ENCODE measurements at places on chromosomes 4 and X.

DNA sequence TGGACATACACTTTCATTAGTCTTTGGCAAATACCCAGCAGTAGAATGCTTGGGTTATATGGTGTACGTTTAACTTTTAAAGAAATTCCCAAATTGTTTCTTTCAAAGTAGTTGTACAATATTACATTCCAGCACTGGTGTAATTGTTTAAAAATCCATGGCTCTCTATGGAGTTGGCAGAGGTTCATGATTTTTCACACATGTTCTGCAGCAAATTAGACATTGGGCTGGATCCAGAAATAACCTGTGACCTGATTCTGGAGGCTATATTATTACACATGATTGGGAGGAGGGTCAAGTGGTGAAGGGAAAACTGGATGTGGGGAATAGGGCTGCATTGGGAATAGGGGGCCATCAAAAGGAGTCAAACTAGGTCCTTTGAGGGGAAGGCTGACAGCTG, 41.9 kb downstream of the MAMLD1 start:
- DNase-seq = no peak

DNA sequence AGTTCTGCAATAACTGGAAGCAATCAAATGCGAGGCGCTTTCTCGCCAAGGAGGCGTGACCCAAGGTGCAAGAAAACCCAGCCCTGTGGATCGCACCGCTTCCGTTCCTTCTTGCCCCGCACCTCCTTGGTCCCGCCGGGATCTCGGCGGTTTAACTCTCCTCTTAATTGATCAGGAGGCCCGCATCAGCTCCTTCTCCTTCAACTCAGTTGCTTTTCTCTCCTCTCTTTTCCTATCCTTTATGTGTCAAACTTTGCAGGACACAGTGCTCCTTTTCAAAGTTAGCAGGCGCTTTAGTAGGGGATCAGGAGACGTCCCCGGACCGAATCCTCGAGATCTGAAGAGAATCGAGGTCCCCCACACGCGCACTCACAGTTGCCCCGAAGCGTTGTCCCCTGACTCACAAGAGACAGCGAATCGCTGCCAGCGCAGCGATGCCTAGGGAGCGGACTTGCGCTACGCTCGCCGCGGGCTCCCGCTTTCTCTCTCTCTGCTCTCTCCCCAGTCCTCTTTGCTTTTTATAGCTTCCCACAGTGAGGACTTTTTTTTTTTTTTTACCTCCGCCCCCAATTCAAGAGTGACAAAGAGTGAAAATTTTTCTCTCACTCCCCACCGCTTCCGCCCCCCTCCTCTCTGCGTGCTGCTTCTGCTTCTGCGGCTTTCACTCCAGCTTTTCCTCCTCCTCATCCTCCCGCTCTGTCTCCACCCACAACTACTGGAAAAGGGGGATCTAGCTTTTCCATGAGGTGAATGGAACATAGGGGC, at the start of gene DKK2:
Gene DKK2 (minus strand): TSS at position 495 of the 765 bp plus-strand sequence. CDS start 722 bp downstream, outside the sequence.
- DNase-seq = no peak

DNA sequence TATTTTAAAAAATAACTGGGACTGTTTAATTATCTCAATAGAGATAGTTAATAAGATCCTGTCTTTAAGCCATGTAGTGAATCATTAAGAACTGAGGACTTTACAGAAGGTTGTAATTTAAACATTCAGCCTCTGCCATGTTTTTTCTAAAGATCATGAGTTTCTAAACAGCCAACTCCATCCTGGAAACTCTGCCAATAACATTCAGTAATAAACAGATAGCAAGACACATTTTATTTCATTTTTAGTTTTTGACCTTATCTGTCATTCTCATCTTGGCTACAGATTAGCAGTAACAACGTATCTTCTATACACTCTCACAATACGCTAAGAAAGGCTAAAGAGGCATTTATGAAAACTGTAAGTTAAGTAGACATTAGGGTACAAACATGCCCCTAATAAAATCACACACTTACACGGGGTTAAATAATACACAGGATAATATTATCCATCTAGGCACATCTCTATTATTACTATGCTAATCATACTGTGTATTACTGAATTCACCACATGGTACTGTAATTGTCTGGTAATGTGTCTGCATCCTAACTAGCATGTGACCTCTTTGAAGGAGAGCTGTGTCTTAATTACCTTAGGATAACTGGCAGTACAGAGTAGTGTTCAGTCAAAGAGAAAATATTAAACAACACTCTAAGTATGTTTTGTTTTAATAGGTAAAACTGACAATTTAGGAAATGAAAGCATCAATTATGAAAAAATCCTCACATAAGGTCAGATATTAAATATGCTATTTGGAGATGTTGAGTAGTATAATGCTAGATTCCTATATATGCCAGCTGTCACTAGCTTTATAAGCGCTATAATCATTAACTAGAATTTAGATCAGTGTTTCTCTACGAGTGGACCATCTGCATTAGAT, 122.4 kb upstream of the NAP1L5 start:
- no peak for DNase-seq

- no peak for DNase-seq
These were observed 369.5 kb upstream of the SMIM31 start for GRCh38 chr4:164384416-164384815.

- no peak for DNase-seq
These were observed 122.4 kb upstream of the ACSL4 start for GRCh38 chrX:109855501-109855900.

DNA sequence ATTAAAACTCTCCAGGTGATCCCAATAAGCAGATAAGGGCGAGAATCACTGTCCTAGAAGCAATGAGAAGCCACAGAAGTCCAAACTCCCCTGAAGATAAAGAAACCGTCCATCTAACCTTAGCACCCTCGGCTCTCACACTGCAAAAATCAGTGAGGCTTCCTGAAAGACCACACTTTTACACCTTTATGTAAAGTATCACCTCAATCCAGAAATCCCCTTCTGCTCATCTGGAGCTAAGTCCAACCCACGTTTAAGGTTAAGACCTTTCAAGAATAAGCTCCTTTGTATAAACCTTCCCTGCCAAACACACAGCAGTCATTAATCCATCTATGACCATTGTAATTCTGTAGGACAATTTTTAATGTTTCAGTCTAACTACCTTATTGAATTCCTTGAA, 41.7 kb downstream of the LIN54 start:
- DNase-seq = no peak

DNA sequence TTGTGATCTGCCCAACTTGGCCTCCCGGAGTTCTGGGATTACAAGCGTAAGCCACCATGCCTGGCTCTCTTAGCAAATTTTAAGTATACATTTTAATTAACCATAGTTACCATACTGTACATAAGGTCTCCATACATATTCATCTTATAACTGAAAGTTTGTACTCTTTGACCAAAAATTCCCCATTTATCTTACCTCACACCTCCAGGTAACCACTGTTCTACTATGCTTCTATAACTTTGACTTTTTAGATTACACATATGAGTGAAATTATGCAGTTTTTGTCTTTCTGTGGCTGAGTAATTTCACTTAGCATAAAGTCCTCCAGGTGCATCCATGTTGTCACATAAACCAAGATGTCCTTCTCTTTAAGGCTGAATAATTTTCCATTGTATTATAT, 17.4 kb downstream of the C4orf51 start:
- DNase-seq = no peak

GRCh38 chrX:24703185-24703494, 9.4 kb downstream of the POLA1 start:
- no peak for DNase-seq

DNA sequence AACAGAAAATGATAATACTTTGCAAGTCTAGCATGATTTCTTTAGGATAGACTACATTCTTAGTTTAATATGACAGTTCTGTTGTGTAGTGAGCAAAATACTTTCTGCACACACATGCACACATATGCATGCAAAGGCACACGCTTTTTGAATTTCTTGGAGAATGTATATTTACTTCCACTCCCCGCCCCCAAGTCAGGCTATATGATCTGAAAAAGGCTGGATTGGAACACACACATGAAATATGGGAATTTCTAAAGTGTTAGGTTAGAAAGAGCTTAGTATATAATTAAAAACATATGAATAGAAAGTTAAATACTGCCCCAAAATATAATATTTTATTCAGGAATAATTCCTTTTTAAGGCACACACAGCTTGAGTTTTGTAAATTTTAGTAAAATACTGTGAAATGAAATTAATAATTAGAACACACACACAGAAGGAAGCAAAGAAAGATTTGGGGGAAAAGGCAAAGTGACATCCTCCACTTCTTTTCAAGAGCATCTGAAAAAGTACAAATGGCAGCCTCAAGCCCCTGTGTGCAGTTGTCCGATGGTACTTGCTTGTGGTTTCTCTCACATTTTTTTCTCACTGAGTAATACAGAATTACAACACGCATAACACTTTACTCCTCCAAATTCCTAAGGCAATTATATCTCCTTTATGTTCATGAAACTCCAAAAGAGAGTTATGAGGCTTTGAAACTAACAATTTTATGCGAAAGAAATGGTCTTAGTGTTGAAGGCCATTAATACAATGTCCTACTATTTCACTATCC, 228.9 kb upstream of the ETNPPL start:
- no peak for DNase-seq

DNA sequence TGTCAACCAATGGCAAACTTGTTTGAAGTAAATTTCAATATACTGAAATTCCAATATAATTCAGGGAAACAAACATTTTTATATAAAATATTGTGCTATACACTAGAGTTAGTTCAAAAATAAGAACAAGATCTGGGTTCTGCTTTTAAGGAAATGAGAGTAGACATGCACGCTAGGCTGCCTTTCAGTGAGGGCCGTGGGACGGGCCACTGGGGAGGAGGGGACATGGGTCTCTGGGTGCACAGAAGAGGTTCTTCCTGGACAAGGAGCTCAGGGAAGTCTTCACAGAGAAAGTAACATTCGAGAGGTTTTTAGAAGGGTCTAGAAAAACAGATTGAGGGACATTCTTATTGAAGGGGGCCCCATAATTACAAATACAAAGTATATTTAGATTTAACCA, 64.4 kb downstream of the SHROOM3 start:
- no peak for DNase-seq

GRCh38 chr4:153546280-153546679, 80.1 kb downstream of the TMEM131L start:
- no peak for DNase-seq

DNA sequence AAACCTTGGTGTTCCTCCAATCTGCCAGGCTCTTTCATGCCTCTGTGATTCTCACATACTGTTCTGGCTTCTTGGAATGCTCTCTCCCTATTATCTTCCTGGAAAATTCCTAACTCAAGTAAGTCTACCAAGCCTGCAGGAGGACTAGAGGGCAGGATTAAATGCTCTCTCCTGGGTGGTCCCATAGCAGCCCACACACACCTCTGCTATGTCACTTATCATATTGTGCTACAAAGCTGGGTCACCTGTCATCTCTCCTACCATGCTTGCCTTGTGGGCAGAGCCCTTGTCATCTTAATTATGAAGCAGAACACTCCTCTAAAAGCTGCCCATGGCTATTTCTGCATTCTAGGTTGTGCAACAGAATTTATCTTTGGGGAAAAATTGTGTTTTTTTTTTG, 344.5 kb upstream of the NOCT start:
- DNase-seq = no peak

- no peak for DNase-seq
These were observed 29.6 kb downstream of the TLR10 start for GRCh38 chr4:38752941-38753806.

- DNase-seq = no peak
These were observed 274 bp upstream of the ERVMER34-1 start for GRCh38 chr4:52751487-52751911.

DNA sequence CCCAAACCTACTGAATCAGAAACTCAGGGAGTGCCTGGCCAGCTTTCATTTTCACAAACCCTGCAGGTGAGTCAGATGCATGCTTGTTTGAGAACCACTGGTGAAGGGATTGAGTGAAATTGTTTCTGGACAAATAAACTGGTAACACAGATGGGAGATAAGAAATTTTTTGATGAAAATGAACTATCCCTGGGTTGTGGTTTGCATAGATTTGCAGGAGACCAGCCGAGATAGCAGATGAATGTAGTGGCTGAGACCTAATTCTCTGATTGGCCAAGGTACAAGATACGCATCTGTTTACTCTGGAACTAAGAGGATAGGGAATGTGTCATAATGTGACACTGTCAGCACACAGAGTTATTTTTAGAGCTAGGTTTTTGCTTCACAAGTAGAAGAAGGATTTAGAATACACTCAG, 117.8 kb upstream of the NOCT start:
- no peak for DNase-seq

DNA sequence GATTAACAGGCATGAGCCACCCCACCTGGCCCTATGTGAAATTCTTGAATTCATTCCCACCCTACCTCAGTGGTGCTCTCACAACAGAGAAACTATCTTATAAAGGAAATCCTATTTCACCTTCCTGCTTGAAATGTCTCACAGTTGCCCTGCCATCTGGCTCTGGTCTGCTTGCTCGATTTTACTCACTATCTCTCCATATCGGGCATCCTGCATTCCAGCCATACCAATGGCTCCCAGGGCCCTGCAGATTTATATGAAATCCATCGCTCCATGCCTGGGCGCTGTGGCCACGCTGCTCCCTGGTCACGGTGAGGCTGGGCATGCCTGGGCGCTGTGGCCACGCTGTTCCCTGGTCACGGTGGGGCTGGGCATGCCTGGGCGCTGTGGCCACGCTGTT, 15.8 kb downstream of the SORBS2 start:
- no peak for DNase-seq

- no peak for DNase-seq
These were observed 432.2 kb downstream of the RPA4 start for GRCh38 chrX:97315939-97316338.

GRCh38 chr4:163107754-163108153, 58.9 kb downstream of the NAF1 start:
- no peak for DNase-seq

DNA sequence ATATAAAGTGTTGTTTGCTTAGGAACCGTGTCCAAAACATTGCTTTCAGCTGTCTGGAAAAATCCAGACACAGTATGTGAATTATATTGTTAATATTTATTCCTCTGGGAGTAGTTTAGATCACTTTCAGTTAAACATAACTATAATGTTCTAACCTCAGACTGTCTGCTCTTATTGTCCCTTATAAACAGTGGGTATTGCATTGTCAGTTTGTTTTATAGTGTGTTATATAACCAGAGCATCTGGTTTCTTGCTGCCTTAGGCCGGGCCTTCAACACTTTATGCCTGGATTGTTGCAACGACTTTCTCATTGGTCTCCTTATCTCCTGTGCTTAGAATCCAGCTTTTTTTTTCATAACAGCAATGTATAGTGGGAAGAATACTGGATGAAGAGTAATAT, 26.4 kb downstream of the ATG4A start:
- DNase-seq = no peak

DNA sequence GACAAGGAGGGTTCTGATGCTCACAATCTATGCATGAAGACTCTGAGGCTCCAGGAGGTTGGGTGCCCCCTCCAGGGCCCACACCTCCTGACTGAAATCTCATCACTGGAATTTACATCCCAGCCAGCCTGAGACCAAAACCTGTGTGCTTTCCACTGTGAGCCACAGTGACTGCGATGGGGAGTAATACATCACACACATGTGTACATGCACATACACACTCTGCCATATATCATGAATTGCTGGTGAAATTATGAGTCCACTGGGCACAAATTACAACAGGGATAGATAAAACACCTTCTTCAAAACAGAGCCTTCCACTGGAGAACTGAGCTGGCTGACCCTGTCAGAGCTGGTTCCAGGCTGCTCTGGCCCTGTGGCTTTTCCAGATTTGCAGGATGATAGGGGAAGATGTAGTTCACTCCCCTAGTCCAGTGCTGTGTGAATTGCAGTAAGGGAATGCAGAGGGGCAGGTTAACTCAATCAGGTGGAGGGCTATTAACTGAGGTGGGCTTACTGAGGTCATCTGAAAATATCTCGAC, 35.8 kb upstream of the MSX1 start:
- peak; percentile 5 for DNase-seq
